ENCODE measurements at places on chromosomes 3 and 15.

- DNase-seq = no peak
These were observed 566.7 kb upstream of the ROBO1 start for GRCh38 chr3:80334534-80334933.

GRCh38 chr3:156661155-156661554 lies 13.2 kb upstream of the TIPARP start:
- no peak for DNase-seq

- DNase-seq = no peak
These were observed 88.2 kb downstream of the RPL39L start for GRCh38 chr3:187051066-187051465.

- DNase-seq = no peak
These were observed 36.4 kb downstream of the MECOM start for GRCh38 chr3:169627073-169627472.

GRCh38 chr15:48581219-48581618 lies 64.3 kb downstream of the FBN1 start:
- DNase-seq = no peak

DNA sequence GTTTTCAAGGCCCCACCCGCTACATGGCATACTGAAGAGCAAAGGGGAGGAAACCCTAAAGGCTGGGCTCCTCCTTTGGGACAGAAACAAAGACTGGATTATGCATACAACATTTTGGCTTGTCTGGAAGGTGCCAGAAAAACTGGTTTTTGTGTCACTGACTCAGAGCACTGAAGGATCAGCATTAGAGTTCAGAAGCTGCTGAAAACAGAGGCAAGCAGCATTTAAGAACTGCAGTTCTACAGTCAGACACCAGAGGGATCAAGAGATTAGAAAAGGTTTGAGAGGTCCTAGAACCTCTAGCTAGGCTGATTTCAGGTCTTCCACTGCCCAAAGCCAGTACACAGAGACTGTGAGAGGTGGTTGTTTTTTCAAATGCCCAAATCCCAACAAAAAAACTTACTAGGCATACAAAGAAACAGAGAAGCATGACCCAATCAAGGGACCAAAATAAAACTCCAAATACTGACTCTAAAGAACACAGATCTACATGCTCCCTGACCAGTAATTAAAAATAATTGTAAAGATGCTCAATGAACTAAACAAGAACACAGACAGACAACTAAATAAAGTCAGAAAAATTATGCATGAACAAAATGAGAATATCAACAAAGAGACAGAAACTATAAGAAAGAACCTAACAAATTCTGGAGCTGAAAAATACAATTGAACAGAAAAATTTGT lies 91.2 kb downstream of the SENP2 start:
- DNase-seq = peak; percentile 72

DNA sequence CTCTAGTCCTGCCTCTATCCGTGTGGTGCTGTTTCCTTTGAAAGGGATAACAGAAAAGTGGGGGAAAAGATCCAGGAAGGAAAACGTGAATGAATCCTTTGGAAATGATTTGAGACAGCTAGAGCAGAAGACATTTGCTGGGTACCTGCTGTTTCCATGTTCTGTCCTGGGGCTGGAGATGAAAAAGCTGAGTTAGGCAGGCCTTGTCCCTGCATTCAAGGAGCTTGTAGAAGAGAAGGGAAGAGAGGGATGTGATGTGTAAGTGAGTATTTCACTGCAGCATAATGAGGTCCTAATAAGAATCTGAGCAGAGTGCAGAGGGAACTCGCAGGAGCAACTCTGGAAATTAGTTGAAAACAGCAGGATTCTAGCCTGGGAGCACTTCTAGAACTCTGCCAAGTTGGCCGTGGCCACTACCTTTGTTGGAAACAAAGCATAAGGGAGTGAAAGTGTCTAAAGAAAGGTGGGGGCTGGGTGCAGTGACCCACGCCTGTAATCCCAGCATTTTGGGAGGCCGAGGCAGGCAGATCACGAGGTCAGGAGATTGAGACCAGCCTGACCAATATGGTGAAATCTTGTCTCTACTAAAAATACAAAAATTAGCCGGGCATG lies 13.8 kb upstream of the SEMA4B start:
- DNase-seq = no peak

DNA sequence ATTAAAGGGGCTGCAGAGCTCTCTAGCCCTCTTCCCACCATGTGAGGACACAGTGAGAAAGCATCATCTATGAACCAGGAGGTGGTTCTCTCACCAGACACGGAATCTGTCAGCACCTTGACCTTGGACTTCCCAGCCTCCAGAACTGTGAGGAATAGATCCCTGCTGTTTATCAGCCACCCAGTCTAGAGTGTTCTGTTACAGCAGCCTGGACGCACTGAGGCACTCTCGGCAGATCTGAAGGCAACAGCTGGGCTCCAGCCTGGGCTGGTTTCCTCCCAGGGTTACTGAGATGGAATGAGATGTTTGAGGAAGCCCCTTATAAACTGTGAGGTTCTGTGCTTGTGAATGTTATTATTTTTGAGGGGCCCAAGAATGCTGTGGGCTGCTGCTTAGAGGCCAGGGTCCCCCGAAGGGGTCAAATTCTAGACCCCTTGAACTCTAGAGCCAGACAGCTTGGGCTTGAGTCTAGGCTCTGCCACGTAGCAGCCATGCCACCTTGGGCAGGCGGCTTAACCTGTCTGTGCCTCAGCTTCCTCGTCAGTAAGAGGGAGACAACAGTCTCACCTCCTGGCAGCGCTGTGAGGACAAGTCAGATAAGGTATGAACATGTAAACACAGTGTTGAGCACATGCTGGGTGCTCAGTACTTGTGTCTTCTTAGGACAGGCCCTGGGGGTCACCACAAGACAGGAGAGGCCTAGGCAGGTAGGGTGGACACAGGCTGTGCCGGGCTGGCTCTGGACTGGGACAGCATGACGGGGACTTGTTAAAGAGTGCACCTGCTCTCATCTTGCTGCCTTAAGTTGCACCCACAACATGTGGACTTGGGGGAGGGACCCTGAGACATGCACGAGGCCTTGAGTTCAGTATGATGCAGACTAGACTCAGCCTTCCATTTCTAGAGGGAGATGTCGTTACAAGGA lies 49.2 kb downstream of the MGLL start:
- no peak for DNase-seq

- no peak for DNase-seq
These were observed 27.0 kb upstream of the PRR23E start for GRCh38 chr3:127165694-127166485.

DNA sequence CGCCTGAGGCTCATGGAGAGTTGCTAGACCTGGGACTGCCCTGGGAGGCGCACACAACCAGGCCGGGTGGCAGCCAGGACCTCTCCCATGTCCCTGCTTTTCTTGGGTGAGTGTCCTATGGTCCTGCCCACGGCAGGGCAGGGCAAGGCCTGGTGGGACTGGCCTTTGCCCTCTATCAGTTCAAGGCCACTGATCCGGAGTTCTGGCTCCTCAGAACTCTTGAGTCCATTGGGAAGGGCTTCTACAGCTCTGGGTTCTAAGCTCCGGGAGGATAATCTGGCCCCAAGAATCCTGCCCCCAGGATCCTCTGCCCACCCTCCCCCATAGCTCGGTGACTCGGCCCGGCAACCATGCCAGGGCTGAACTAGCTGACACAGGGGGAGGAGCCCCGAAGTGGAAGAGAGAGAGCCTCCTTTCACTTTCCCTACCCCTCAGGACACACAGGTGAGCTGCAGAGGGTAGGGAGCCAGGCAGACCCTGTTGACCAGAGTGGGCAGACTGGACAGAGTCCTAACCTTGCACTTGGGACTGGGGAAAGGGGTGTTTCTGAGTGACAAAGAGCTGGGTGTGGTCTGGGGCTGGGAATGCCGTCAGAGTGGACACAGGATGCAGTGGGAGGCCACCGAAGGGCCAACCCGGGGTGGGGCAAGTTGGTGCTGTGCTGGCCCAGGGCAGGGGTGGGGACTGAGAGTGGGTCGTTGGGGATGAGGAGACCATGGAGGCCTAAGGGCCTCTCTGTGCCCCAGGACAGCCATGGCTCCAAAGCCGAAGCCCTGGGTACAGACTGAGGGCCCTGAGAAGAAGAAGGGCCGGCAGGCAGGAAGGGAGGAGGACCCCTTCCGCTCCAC lies 664 bp downstream of the PARP3 start:
- peak; percentile 80 for DNase-seq

GRCh38 chr3:53068176-53068575 lies 22.3 kb upstream of the SFMBT1 start:
- DNase-seq = no peak

GRCh38 chr3:52361898-52362297 lies 45.8 kb downstream of the DNAH1 start:
- no peak for DNase-seq

DNA sequence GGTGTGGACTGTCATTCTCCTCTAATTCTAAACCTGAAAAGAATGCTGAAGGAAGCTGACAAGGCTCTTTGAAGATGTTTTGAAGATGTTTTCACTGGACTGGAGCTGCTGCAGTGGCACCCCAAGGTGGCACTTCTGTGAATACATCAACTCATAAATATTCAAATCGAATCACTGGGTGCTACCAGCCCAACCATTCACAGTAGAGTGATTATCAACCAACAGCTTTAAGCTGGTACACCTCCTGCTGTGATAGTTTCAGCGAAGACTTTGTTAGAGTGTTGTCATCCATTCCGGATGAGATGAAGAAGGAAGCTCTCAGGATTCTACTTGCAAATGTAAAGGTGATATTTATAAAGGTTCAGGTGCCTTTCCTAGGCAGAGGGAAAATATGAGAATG lies 106.6 kb downstream of the LSAMP start:
- no peak for DNase-seq

DNA sequence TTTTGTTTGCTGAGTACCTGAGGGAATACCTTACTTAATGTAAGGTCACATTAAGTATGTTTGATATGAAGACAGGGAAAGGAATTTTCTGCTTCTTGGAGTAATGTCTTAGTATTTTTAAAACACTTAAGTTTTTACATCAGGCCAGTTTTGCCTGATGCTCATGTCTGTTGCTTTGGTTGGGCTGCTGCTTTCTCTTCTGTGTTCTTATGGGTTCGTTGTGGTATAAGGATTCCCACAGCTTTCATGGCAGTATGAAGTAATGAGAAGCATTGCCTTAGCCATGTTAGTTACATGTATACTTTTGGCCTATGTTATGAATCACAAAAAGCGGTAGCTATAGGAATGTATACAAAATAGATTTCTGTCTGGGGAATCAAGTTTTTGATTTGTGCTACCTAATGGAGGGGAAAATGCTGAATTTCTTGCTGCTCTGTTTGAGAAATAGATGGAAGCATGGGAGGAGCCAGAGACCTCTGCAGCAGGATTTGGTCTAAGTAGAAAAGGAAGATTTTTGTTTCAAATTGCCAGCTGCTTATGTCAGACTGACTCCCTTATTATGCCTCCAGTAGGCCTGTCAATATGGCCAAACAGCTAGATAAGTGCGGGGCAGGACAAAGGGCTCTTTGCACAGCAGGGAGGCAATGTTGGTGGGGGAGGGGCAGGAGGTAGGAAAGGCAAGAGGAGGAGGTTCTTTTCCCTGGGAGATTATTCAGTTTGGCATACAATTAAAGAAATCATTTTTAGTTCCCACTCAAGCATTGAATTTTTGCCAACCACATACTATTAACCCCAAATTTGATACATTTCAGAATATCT lies 5.2 kb downstream of the SETD5 start:
- DNase-seq = peak; percentile 83

DNA sequence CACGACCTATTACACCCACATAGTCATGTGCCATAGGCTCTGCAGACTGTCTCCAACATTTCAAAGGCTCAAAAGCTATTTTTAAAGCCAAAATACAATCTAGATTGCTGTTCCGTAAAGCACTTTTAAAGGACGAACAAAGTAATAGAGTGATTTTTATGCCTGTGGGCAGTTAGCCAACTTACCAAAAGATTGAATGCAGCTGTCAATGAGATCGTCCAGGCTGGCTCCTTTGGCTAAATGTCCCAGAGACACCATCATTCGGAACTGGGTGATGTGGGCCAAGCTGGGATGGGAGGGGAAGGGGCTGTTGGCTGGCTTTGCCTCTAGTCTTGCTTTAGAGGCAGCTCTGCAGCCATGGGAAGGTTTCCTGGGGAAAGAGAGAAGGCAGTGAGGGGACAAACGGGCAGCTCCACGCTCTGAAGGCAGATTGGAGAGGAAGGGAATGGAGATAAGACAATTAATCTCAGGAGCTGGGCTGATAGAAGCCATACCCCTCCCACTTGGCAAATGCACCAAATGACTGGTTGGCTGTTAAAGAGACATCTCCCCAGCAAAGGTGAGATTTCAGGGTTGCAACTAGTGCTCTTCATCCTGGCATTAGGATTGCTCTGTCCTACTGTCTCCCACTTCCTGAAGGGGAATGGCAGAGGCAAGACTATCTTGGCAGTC lies 4.8 kb downstream of the RASGRP1 start:
- DNase-seq = no peak

- DNase-seq = no peak
These were observed 128.4 kb upstream of the TMC3 start for GRCh38 chr15:81502439-81502838.

DNA sequence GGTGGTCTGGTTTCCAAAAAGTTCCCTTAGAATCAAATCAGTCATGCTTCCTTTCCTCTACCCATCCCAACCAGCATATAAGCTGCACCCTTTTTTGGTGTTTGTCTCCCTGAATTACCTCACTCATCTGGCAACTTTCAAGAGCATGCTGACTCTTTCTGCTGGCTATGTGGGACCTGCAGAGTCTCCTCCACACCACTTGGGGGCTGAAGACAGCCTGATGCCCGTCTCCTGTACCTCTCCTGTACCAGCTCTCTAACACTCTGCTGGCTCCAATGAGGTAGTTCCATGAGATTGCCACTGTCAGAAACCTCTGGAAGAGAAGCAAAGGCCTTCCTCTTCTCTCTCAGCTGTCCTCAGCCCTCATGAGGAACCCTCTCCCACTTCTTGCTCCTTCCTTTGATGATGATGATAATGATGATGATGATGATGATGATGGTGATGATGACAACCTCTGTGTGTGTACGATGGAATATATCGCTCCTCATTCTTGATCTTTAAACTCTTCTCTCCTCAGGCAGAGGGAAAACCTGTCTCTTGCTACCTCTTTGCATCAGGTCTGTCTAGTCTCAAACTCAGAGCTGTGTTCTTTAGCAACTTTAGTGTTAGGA lies 257.5 kb downstream of the ZNF621 start:
- no peak for DNase-seq

DNA sequence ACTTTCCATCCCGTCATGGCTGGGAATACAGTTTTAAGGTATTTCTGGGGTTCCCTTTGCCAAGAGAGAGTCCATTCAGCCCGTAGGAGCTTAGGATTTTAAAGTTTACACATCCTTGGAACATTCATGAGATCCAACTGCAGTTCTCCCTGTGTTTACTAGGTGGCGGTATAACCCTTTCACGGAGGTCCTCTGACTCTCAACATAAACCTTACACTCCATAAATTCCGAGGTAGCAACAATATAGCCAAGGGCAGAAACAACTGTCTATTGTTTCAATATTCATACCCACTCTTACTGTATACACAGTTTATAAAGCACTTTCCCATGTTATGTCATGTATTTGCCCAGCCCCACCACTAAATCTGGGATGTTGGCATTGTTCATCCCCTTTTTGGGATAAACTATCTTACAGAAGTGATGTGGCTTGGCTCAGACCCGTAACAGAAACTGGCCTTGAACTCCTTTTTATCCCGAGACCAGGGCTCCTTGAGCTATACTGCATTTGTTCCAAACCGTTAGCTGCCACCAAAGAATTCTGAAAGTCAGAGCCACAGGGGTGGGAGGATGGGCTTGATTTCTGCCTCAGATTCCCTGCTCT lies 69.2 kb upstream of the COL6A5 start:
- DNase-seq = peak; percentile 52
